Ascending aorta (tissue), 2 donors: ENCODE measurements at places on chromosomes 11 and 22. TPM values are rescaled to one million over a fixed set of nuclear protein-coding genes. Genes with fewer than 3 reads are reported as not detected.

DNA sequence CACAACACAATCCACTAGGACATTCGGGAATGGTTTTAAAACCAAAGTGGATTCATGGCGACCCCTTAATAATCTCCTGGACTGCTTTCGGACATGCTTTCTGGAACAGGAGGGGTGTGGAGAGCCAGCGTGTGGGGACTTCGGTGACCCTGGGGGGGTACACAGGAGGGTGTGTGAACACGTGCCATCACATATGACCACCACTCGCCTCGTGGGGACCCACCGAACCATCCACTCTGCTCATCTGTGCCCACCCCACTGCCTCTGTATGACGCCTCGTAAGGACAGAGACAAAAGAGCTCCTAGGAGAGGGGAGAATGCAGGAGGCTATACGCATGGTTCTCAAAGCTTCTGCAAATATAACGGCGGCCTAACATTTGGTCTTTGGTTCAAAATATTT, 8.9 kb downstream of the LTO1 start:
- DNase-seq: no peak

- no peak for DNase-seq
Measured at GRCh38 chr11:102604875-102605274, 20.3 kb downstream of the MMP20 start.

DNA sequence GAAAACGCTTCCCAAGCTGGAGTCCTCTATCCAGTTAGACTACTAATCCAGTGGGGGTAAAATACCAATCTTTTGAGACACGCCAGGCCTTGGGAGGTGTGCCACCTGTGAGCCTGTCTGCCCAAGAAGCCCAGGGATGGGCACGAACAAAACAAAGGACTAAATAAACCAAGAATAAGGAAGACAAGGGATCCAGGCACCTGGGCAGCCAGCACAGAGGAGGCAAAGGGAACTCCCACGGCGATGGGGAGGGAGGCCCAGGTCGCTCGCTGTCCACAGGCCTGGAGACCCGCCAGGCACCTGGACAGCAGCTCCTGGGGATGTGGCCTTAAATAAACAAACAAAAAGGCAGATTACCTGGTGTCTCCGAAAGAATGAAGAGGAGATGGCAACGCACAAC, 31.4 kb downstream of the LRFN4 start:
- no peak for DNase-seq

- DNase-seq: no peak
Measured at GRCh38 chr11:45885921-45886721, 670 bp downstream of the MAPK8IP1 start.

DNA sequence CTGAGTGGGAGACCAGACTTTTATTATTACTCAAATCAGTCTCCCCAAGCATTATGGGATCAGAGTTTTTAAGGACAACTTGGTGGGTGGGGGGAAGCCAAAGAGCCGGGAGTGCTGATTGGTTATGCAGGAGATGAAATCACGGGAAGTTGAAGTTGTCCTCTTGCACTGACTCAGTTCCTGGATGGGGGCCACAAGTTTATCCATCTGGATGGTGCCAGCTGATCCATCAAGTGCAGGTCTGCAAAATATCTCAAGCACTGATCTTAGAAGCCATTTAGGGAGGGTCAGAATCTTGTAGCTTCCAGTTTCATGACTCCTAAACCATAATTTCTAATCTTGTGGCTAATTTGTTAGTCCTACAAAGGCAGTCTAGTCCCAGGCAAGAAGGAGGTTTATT, 53.5 kb upstream of the LMO1 start:
- no peak for DNase-seq

DNA sequence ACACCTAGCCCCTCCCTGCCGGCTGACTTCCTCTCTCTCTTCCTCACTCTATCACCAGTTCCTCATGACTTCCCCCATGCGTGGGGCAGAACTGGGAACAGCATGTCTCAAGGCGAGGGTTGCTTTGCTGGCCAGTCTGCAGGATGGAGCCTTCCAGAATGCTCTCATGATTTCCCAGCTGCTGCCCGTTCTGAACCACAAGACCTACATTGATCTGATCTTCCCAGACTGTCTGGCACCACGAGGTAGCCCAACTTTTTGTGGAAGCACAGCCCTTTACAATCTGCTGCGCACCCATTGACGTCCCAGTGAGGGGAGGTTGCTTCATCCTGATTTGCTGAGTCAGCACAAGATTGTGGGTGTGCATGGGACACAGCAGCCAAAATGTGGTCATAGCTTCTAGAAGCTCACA, 8.6 kb downstream of the TCN2 start:
- DNase-seq: peak; percentile 26

DNA sequence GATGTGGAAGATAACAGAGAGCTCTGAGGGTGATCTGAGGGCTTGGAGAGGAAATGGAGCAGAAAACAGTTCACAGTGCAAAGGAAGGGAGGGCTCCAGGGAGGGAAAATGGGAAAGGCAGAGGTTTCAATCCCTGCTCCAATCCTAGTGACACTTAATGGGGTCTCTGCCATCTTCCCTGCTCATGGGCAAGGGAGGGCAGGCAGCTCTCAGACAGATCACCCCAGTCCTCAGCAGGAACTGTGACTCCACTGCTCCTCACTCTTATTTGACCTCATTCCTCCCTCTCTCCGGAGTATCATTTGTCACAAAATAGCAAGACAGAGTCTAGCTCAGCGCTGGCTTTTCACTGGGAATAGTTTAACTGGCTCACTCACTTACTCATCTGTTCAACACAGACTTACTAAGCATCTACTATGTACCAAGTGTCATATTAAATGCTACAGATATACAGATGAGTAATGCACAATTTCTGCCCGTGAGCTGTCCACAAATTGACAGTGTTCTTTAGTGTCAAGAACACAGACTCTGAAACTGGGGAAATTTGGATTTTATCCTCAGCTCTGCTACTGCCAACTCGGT, 817.4 kb downstream of the OPCML start:
- DNase-seq: no peak

DNA sequence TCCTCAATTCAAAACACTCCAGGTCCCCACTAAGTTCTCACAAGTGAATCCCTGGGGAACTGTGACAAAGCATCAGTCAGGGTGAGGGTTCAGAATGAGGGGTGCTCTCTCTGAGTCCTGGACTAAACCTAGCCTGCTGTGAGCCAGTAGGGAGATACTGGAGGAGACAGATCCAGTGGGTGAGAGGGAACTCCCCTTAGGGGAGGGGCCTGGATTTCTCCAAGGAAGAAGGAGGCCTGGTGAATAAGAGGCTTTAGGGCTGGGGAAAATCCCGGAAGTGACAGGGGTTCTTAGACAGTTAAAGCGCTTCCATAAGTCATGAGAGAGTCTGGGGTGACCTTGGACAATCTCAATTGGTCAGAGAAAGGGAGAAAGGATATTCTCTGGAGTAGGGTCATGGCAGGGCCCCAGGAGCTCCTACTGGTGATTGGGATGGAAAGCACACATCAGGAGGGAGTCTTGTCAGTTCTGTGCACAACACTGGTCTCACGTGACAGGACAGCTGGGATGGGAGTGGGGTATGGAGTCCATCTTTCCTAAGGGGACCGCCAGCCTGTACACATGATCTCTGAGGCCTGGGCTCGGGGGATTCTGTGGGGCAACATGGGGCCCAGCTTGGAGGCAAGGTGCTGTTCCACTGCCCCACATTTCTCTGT, 1.5 kb downstream of the TBC1D10A start:
- peak; percentile 47 for DNase-seq

GRCh38 chr11:65069217-65069616, 10.9 kb upstream of the NAALADL1 start:
- DNase-seq: no peak

DNA sequence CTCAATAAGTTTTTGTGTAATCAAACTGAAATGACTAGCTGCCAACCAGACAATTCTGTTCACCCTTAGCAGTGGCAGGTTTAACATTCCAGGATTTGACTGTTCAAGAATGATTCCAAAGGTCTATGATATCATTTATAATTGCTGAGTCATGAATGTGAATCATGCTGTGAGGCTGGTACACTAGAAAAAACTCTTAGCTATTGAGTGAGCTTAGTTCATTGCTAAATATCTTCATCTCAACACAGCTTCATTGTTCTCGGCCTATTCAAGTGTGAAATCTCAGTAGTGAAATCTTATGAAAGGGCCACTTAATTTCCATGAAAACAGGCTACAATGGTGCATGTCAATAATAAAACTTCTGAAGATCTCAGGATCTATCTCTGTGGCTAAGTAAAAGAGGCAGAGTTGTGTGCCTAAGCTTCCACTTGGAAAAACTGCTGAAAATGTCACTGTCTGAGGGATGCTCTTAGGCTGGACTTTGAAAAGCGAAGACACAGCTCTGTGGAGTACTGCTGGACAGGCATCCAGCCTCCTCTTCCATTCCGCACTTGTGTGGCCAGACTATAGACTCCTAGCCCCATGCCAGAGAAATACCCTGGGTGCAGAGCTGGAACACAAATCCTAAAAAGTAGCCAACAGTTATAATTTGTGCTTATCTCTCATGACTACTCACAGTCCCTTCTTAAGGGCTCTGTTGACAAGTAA, 12.8 kb downstream of the AQP11 start:
- no peak for DNase-seq

- no peak for DNase-seq
Measured at GRCh38 chr11:11262171-11262920, 90.7 kb downstream of the CSNK2A3 start.

- no peak for DNase-seq
Measured at GRCh38 chr11:43751726-43752125, 71.2 kb downstream of the HSD17B12 start.

DNA sequence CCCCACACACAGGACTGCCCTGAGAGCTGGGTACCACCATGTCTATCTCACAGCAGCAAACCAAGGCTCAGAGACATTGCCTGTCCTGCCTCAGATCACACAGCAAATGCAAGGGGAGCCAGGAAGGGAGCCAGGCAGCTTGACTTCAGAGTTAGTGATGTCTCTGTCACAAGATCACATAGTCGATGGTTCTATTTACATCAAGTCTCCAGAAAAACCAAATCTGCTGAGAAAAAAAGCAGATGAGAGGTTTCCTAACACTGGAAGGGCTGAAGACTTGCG, 16.1 kb downstream of the SCUBE1 start:
- DNase-seq: no peak

- DNase-seq: no peak
Measured at GRCh38 chr11:75014129-75014528, 25.4 kb downstream of the NEU3 start.

DNA sequence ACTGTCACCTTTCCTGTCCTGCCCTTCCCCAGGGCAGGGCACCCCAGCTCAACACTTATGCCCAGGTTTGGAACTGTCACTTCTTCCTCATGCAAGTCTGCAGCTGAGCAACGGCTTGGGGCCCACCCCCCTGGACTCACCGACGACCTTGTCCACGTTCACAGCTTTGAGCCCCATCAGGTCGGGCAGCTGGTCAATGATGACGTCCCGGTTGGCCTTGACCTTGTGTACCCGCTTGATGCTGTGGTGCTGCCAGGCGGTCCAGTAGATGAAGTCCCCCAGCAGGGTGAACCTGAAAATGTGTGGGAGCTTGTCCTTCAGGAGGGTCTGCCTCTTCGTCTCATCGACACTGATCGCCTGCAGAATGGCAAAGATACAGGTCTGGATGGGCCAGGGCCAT, 135.0 kb downstream of the CRYBB2 start:
- DNase-seq: no peak

GRCh38 chr11:134216816-134217215, 7.0 kb downstream of the NCAPD3 start:
- no peak for DNase-seq

- DNase-seq: no peak
Measured at GRCh38 chr22:35518811-35519210, 21.8 kb upstream of the RASD2 start.

- DNase-seq: no peak
Measured at GRCh38 chr11:129694538-129694937, 121.1 kb upstream of the TMEM45B start.

GRCh38 chr22:17903564-17904295, 120.6 kb downstream of the MICAL3 start:
- no peak for DNase-seq

DNA sequence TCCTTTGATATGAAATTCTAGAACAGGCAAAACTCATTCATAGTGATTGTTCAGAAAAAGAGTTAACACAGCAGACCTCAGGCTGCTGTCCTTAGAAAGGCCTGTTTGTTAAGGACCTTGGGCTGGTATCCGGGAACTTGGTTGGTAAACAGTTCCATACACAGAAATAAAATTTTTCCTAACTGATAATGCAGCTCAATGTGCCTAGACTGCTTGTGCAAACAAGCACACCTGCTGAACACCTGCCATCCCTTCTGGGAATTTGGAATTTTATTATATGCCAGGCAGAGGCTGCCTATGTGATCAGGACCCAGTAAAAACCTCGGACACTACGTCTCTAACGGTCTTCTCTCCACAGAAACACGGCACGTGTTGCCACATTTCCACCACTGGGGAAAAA, 11.5 kb downstream of the THAP12 start:
- DNase-seq: no peak

- DNase-seq: no peak
Measured at GRCh38 chr11:13080861-13081260, 71.7 kb downstream of the RASSF10 start.

DNA sequence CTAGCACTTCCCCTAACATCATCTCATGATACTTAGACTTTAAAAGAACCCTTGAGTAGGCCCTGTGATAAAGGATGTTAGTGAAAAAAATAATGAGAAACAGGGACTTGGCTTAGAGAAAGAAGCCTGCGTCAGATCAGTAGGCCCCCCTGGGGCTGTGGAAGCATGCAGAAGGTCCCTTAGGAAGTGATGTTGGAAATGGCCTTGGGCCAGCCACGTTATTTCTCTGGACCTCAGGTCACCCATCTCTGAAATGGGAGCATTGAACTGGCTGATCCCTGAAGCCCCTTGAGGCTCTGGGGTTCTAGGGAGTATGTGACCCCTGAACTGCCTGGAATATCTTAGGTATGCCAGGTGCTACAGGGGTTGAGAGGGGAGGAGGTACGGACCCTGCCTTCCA, 40.2 kb downstream of the MCM5 start:
- no peak for DNase-seq

- no peak for DNase-seq
Measured at GRCh38 chr11:11553573-11553972, 68.2 kb downstream of the GALNT18 start.

DNA sequence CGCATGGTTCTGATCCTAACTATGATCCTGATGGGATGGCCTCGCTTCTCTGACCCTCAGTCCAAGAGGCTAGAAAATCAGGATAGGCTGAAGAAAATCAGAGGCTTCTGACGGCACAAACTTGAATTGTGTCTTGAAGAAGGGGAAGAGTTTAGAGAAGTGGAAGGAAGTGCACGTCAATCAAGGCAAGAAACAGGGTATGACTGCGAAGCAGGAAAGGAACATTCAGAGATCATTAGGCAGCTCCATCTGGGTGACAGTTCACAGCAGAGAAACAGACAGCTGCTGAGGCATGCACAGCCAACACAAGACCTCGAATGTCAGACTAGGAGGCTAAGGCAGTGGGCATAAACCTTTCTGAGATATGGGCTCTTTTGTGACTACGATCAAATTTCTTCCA, 29.3 kb downstream of the CLPB start:
- DNase-seq: peak; percentile 16

- DNase-seq: no peak
Measured at GRCh38 chr11:58057481-58057880, 26.7 kb downstream of the OR6Q1 start.

RIMBP3B gene
- total RNA-seq: not detected

PATE2 gene
- total RNA-seq: not detected

UCP3 gene
- total RNA-seq: not detected

MIOX gene
- total RNA-seq: not detected

LPXN gene
- total RNA-seq: 2.1 TPM

FOSL1 gene
- total RNA-seq: 123 TPM

DBX1 gene
- not detected for total RNA-seq

OR8B12 gene
- not detected for total RNA-seq

OR8A1 gene
- total RNA-seq: not detected

UPK3A gene
- not detected for total RNA-seq

APOBEC3G gene
- 9.3 TPM for total RNA-seq

INSC gene
- not detected for total RNA-seq
